ENCODE measurements at places on chromosomes 16 and 17.

- DNase-seq, result peak; percentile 94
Measured at GRCh38 chr17:63698886-63699637, 863 bp downstream of the LIMD2 start.

DNA sequence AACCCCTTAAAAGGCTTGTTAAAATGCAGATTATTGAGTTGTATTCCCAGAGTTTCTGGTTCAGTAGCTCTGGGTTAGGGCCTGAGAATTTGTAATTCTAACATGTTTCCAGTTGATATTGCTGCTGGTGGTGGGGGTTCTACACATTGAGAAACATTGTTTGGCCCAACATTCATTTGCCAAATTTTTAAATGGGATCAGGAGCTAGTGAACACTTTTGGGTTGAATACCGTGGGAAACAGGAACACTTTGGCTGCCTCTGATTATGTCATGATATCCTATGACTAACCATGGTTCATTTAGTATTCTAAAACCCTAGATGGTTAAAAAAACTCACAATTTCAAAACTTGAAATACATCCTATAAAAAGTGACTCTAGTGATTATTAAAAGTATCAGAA, 89.3 kb downstream of the RPGRIP1L start:
- DNase-seq, result no peak

DNA sequence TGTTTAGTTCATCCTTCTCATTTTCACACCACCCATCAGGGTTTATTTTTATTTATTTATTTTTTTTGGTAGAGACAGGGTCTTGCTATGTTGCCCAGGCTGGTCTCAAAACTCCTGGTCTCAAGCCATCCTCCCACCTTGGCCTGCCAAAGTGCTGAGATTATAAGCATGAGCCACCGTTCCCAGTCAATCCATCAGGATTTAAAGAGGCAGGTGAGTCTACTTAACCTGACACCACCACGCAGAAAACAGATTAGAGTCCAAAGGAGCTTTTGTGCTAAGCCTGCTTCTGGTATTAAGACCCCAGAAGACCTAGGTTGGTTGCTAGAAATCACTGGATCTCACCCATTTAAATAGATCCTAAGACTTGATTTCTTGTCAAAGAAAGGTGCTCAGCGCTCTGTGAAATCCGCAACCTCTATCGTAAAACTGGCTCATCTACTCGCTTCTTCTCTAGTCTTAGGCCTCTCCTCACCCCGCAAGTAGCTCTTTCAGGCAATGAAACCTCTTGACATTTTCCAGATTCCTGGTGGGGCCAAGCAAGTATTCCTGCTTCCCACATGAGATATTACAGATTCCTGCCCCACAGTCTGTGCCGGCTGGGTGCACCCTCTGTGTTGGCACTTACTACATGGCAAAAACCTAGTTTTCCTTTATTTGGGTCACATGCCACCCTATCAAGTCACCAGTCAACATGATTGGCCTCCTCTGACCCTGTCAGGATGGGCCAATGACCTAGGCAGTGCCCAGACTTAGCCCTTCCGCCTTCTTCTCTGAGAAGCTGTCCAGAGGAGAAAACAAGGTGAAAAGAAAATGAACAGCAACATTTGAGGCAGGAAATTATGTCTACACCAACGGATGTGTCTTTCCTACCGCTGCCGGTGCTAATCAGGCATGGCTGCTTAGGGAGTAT, 9.0 kb downstream of the PITPNA start:
- no peak for DNase-seq

DNA sequence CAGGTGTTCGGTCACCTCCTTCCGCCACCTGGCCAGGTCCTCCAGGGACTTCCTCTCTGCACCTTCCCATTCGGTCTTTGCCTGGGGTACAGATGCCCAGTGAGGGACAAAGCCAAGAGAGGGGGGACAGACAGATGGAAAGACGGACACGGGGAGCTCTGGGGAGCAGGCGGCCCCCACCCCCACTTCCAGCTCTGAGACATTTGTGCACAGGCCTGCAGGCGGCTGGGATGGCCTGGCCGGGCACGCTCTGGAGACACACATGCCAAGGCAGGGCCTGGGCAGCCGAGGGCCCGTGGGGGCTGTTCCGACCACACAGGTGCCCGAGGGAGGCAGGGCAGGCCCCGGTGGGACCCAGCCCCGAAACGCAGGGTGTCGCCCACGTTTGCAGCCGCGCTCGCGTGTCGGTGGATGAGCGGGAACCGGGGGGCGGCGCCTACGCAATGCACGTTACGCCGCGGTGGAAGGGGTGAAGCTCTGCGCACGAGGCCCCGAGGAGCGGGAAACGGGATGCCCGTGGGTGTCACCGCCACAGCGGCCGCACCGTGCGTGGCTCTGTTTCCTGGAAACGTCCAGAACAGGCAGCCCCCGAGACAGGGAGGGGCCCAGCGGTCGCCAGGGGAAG, 6.0 kb downstream of the PERCC1 start:
- no peak for DNase-seq

DNA sequence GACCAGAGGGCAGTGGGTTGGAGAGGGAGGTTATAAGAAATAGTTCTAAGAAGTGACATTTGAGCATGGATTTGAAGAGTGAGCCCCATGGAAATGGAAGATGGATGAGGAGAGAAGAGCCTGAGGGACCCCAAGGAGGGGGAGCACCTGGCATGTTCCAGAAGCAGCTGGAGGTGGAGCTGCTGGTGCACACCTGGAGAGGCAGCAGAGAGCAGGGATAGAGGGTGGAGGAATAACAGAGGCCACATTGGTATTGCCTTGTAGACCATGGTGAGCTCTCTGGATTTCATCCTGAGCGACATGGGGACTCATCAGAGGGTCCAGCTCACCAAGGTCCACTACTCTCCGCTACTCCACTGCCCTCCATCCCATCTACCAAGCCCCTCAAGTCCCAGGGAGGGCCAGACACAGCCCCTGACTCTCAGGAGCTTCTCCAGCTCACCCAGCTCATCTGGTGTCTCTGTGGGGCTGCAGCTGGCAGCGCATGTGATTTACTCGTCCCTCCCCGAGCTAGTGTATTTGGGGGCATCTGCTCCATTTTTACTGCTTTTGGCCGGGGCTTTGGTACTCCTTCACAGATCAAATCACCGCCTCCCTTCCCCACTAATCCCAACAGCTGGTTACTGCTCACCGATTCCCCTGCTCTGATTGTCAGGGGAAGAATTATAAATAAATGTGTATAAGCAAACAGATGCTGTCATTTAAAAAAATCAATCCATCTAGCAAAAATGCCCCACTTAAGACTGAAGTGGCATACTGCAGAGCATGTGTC, 22.1 kb upstream of the KDM8 start:
- no peak for DNase-seq

DNA sequence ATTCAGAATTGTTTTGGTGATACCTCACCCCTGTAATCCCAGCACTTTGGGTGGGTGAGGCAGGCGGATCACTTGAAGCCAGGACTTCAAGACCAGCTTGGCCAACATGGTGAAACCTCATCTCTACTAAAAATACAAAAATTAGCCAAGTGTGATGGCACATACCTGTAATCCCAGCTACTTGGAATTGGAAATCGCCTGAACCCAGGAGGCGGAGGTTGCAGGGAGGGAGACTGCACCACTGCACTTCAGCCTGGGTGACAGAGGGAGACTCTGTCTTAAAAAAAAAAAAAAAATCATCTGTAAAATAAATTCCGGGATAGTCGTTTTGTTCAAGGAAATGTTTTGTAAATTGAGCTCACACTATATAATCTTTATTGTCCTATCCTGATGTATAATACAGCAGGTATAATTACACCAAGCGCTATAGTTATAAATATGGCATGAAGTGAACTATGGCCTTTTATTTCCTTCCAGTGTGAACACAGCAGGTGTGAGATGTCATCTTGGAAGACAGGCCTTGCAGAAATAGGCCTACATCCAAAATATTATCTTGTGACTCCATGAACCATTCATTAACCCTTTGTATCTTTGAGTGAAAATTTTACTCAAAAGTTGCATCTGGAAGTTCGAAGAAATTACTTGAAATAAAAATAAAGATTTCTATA, 25.4 kb downstream of the PLA2G10 start:
- no peak for DNase-seq

DNA sequence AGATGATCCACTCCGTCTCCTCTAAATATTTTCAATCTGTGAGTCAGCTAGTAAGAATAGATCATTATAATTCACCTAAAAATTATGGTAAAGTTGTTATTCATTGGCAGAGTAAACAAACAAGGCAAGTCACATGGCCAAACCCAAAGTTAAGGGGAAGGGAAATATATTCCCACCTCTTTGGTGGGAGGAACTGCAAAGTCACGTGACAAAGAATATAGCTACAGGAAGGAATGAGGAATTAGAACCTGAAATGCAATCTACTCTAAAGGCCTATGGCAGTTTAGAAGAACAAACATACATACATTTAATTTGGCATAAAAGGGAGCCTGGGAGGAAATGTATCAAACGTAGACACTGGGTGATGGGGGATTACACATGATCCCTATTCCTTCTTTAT, 48.9 kb downstream of the NOG start:
- no peak for DNase-seq

Measured in CD8-positive, alpha-beta memory T cell (primary cell).